ENCODE measurements at places on chromosomes 7 and 10.

DNA sequence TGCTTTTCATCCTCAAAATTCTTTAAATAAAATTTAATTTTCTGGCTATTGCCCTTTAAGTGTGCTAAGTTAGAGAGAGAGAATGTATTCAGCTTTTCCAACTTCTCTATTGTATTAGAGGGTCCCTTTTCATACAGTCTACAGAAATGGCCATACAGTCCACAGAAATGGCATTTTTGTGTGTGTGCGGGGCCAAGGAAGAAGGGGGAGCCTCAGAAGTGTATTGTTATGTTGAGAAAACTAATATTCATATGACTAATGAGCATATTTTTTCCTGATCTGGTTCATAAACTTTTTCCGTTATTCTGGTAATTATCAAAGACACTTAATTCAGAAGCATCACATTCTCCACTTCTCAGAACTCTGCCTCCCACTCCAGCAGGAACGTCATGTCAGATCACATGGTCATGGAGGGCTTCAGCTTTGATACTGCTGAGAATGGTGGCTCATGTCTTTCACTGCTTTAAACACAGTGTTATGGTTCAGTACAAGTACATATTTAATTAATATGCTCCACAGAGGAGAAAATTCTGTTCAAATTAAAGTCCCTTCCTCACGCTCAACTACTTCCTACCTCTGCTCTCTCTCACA lies 37.1 kb downstream of the ELMO1 start:
- DNase-seq: no peak

- DNase-seq: no peak
These were observed 3.5 kb downstream of the FOXP2 start for GRCh38 chr7:114418117-114418516.

- no peak for DNase-seq
These were observed 132.9 kb upstream of the WNT16 start for GRCh38 chr7:121195874-121196273.

DNA sequence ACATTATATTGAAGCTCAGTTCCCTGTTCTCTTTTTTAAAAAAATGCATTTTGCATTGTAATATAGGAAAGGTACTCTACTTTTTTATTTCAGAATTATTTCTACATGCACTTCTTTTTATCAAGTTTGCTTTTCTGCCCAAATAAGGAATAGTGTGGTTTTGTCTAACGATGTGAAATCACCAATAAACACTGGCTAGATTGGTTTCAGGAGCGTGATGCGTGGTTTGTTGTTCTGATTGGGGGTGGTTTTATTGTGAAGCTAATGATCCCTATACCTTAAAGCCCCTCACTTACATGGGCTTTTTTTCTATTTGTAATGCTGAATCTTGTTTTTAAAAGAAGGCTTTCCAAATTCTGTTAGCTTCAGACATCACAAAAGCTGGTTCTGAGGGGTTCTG lies 17.6 kb downstream of the ENTPD7 start:
- no peak for DNase-seq

GRCh38 chr10:79386637-79387465 lies 39.6 kb downstream of the PPIF start:
- no peak for DNase-seq

GRCh38 chr7:17030559-17030958 lies 148.8 kb upstream of the AGR3 start:
- no peak for DNase-seq

- DNase-seq: peak; percentile 40
These were observed 594 bp downstream of the ZNF503 start for GRCh38 chr10:75400771-75401568.

DNA sequence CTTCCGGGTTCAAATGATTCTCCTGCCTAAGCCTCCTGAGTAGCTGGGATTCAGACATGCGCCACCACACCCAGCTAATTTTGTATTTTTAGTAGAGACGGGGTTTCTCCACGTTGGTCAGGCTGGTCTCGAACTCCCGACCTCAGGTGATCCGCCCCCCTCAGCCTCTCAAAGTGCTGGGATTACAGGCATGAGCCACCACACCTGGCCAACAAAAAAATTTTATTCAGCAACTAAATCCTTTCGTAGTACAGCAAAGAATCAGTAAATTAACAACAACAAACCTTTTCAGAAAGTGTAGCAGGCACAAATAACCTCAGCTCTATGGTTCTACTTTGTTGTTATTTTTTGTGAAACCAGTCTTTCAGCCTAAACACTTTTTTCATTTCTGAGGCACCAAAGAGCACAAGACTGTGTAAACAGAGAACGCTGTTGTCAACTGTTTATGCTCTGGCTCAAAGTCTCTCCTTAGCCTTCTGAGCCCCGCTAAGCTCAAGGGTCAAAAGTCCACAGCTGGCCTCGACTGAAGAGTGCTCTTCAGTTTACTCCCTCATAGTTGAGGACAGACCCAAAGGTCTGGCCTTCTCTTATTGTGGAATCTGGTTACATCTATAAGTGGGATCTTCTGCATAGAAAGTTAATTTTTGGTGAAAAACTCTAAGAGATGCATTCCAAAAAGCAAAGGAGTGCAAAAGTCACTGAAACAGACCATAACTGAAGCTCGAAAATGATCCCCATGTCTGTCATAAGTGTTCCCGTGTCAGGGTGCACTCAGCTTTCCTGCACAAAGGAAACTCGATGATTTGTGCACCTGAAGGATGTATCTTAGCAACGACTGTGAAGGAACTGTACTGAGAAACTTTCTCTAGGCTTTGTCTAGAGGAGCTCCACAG lies 24.6 kb upstream of the DDX50 start:
- DNase-seq: no peak

DNA sequence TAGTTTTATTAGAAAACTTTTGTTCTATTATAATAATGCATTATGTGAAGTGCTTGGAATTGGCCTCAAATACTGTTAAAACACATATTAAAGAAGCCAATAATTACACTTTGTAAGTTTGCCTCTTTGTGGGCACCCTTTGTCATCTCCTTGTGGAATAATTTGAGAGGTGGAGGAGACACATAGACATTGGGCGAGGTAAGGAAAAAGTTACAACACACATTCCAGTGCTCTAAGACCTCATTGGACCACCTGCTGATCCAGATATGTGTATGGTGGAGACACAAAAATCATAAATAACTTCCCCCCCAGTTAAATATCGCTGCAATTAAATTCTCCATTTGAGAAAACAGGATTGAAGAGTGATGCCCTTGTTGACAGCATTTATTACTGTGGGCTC lies 511.8 kb downstream of the GFRA1 start:
- no peak for DNase-seq

GRCh38 chr7:130904031-130904757 lies 170.2 kb upstream of the KLF14 start:
- no peak for DNase-seq

DNA sequence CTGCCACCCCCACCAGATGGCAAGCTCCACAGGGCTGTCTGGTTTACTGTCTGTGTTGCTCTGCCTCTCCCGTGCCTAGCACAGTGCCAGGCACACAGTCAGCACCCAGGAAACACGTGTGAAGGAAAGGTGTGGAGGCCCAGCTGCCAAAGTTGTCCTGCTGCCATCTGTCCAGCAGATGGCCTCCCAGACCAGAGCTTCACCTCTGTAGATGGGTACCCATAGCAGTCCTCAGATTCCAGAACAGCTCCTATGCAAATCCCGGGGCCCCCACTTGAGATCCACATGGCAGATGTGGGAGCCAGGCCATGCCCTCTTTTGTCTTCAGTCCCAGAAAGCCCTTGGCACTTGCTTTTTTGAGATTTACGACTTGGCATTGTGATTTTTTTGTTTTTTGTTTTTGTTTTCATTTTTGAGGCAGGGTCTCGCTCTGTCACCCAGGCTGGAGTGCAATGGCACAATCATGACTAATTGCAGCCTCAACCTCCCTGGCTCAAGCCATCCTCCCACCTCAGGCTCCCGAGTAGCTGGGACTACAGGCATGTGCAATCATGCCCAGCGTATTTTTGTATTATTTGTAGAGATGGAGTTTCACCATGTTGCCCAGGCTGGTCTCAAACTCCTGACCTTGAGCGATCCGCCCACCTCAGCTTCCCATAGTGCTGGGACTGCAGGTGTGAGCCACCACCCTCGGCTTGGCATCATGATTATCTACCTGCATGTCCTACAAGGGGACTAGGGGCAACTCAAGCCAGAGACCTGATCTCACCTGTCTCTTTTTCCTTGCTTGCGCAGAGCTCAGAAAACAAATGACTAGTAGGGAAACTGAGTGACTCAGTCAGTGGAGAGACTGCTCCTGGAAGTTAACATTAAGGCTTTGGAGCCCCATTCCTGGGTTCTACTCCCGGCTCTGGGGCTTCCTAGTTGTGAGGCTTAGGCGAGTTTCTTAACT lies 16.9 kb upstream of the PALD1 start:
- DNase-seq: peak; percentile 57

DNA sequence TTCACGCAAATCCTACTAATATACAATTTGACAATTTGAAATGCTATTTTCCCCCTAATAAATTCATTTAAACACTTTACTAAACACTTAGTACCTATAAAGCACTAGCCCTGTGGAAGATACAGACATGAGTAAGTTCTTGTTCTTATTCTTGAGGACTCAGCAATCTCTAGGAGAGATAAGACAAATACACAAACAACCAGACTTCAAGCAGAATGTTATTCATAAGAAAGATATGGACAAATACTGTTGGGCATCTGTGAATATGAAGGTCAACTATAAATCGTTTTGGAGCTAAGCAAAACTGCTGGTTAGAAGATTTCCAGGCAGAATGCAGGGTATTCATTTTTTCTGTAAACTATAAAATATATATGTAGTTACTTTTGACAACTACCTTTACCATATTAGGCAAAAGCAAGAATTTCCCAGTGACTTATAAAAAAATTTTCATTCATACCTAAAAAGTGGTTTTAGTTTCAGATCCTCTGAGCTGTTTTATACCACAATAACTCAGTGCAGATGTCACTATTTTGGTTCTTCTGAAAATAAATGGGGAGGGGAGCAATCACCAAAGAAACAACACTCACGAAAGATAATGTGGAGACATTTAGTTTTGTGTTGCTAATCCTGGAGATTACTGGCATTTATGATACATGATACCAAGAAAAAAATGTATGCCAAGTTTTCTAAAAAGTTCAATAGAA lies 3.8 kb downstream of the VPS41 start:
- DNase-seq: no peak

DNA sequence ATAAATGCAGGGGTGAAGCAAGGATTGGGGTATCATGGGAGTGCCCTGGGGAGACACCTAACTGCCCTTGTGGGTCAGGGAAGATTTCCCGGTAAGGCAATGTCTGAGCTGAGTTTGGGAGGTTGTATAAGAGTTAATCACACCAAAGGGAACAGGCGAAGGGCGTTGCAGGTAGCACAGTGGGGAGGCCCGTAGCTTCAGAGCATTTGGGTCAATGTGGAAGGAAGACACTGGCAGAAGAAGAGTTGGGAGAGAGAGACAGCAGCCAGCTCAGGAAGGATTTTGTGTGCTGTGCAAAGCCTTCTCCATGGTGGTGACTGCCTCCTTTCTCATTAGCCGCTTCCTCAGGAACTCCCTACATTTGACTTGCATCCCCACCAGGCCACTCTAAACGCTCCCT lies 80.8 kb upstream of the LEP start:
- no peak for DNase-seq

GRCh38 chr10:62384057-62384446 lies 9.9 kb downstream of the ZNF365 start:
- peak; percentile 81 for DNase-seq

DNA sequence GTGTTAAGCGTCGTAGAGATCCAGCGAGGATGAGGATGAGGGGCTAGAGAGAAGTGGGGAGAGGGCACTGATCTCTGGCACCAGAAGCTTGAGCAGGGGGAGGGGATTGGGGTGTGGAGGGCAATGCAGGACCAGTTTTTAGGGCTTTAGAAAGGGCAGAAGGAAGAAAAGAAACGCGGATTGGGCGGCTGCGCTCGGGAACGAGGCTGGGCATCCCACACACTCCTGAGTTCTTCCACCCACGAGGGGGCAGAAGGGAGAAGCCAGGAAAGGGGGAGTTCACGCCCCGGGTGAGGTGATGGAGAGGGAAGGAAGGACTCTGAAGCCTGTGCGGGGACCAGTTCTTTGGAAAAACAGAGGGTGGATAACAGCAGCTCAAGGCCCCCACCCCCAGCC lies 6.1 kb upstream of the VGF start:
- DNase-seq: no peak

DNA sequence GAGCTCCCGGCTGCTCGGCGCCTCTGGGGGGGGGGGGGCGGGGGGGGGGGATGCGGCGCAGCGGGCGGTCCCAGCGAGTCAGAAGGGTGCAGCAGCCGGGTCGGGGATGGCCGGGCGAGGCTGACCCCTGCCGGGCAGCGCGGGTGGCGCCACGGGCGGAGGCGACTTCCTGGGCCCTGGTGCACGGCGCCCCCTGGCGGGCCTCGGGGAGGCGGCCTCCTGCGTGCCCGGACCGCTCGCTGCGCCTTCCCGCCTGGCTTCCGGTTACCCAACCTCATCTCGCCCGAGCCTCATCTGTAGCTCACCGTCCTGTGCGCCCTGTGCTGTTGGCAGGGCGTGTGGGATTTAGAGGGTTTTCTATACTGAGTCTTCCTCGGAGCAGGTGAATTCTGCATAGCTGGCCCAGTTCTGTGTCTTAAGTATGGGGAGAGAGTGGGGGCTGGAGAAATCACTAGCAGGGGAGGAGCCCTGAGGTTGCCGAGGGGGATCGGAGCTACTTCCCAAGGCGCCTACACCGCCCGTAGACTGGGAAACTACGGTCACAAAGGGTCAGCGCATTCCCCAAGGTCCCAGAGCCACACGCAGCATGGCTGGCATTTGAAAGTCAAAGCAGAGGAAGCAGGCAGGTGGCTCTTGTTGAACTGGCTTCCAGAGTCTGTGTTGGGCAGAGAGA lies 28.3 kb upstream of the WDFY4 start:
- DNase-seq: peak; percentile 81

- no peak for DNase-seq
These were observed 240.5 kb upstream of the GPR26 start for GRCh38 chr10:123425680-123426079.

DNA sequence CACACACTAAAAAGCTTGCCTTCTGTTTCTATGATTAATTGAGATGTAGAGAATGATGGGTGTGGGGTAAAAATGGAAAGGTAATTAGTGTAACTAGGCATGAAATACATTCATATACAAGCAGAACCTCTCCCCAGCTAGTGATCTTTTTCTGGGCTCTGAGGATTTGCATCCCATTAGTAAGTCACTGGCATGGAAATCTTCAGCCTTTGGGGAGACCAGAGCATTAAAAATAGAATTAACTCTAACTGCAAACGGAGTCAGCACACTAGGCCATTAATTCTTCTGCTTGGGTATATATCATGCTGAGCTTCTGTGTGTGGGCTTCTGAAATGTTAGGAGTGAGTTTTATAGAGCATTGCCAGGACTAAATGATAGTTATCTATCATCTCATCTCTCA lies 128.9 kb downstream of the HDAC9 start:
- DNase-seq: no peak

GRCh38 chr7:105336009-105336408 lies 52.7 kb downstream of the SRPK2 start:
- DNase-seq: peak; percentile 41

DNA sequence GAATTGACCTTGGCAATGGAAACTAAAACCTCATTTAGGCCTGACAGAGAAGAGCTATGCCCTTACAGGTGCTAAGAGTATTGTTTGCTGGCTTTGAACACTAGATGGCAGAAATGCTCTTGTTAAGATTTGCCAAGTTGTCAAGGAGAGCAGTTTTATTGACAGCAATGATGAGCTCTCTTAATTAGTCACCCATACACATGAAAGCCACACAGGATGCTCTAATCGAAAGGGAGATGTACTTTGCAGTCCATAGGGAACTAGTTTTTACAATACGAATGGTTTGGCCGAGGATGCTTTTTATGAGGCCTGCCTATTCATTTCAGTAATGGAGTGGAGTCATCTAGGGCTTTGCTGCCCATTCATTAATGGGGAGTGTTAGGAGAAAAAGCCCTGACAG lies 45.4 kb upstream of the MBL2 start:
- peak; percentile 52 for DNase-seq

GRCh38 chr10:88066319-88066718 lies 202.9 kb downstream of the PTEN start:
- DNase-seq: peak; percentile 36
